ENCODE measurements at places on chromosomes 11 and 22.

DNA sequence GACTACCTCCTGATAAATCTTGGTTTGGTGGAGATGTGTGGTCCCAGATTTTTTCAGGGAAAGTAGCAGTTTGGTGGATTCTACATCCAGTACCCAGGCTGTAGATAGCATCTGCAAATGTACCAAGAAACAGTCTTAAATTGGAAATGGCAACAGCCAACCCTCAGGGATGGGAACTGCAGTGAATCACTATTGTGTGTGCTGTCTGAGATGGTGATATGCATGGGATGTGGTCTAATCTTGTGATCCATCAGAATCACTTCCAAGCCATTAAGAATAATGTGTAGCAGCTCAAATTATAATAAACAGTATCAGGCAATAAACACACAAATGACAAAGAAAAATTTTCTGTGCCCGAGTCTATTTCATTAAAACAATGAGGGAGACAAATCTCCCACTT, 3.4 kb downstream of the OLFML1 start:
- DNase-seq, result no peak

GRCh38 chr22:33081686-33082590, 23.8 kb upstream of the SYN3 start:
- DNase-seq, result no peak

GRCh38 chr11:80307676-80308075, 866.8 kb upstream of the TENM4 start:
- no peak for DNase-seq

DNA sequence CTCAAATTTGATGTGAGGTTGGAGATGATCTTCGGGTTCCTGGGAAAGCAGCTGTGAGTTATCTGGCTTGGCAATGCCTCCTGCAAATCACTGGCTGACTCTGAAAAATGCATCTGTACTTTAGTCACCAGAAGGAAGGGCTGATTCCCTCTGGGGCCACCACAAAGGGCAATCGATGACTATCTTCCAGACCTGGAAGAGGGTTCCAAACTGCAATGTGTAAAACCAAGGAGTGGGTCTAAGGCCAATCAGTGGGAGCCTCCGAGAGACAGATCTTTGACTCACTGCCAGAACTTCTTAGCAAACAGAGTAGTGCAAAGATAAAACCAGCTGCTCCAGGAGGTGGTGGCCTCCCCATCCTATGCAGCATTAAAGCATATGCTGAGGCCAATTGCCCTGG, 29.1 kb upstream of the PAK1 start:
- no peak for DNase-seq

DNA sequence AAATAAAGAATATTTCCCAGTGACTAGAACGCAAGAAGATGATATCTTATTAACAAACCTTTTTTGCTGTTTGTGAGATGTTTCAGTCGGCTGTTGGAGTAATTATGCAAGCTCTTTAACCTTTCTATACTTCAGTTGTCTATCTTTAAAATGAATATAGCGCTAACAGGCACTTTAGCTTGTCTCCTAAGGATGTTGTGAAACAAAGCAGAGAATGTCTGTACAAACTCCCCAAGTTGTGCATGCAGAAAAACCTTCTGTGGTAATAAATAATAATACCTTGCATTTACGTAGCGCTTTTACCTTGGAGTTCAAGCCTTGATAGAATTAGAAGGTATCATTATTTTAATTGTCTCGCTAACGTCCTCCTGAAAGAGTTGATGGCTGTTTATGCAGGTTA, 1.9 kb upstream of the KDM2A start:
- no peak for DNase-seq

GRCh38 chr11:33005175-33005574, 10.5 kb upstream of the DEPDC7 start:
- DNase-seq, result no peak

GRCh38 chr11:119888119-119888518, 159.1 kb upstream of the NECTIN1 start:
- no peak for DNase-seq

DNA sequence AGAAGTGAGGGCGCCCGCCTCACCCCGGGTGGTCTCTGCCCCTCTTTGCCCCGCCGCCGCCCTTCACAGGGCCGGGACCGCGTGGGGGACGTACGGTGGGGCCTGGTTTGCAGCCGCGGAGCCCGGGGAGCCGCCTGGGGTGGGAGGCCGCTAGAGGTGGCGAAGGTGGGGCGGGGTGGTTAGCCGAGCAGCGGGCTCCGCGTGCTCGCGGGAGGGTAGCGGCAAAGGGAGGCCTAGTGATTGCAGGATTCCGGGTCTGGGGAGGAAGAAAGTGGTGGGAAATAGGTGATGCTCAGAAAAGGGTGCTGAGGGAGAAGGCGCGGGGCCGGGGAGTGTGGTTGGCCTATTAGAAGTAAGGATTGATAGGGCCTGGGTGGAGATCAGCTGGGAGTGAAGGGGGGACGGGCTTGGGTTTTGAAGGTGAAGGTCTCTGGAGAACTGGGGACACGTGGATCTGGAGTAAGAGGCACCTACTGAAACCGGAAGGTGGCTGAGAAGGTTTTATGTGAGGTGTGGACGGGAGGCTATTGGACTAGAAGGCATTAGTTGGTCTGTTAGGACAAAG, 571 bp downstream of the FAR1 start:
- peak; percentile 56 for DNase-seq

GRCh38 chr11:94635072-94635471, 67.9 kb downstream of the PIWIL4 start:
- no peak for DNase-seq

DNA sequence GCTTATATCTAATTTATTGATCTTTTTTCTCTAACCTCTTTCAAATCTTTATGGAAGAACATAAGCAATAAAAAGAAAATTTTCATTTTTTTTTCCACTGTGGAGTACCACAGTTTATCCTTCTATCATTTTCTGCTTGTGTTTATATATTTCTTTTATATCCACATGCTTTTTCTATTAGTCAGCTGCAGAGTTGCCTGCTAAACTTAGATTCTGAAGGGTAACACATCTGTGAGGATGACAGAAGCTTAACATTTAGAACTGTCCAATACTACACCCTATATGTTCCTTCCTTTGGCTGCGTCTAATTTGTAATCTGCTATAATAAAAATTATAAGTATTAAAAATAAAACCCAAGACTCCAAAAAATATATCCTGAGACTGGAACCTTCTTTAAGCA, 20.8 kb downstream of the CCDC90B start:
- no peak for DNase-seq

DNA sequence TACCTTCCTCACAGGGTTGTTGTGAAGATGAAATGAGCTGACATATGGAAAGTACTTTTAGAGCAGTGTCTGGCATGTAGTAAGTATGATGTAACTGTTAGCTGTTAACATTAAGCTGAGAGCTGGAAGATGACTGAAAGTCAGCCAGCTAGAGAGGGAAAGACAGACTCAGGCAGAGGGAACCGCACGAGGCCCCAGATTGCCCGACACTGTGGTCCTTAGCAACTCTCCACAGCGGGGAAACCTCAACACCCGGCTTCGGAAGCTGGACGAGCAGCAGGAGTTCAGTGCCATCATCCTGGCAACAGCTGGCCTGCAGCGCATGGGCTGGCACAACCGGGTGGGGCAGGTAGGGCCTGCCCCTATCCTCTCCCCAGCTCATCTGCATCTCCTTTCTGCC, 6.5 kb downstream of the HMBS start:
- DNase-seq, result no peak

GRCh38 chr11:78790784-78791183, 216.1 kb upstream of the NARS2 start:
- no peak for DNase-seq

DNA sequence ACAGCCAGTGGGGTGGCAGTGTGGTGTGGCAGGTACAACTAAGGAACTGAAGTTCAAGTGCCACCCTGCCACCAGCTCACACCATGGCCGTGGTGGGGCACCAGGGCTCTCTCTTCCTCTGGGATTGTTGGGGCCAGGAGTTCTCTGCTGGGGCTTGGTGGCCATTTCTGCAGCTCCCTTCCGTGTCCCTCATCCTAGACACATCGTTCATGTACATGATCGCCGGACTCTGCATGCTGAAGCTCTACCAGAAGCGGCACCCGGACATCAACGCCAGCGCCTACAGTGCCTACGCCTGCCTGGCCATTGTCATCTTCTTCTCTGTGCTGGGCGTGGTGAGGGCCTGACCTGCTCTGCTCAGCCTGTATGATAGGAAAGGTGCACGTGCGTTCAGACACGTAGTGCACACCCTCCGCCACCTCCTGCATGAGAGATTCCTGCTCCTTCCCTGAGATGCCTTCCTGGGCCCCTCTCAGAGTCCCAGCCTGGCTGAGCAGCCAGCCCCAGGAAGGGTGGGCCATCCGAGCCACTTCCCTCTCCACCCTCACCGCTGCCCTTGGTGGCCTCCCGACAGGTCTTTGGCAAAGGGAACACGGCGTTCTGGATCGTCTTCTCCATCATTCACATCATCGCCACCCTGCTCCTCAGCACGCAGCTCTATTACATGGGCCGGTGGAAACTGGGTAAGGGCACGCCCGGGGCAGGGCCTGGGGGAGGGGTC, 7.3 kb upstream of the TAGLN start:
- no peak for DNase-seq

DNA sequence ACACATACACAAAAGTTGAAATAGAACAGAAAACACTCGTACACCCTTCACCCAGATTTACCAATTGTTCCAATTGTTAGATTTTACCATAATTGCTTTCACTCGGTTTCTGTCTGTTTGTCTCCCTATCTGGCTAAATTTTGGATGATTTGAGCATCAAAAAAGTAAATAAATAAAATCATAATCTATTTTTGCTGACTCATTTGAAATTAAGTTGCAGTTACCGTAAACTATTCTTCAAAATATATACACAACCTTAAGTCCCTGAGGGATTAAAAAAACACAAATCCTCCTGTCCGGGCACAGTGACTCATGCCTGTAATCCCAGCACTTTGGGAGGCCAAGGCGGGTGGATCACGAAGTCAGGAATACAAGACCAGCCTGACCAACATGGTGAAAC, 81.3 kb upstream of the SYT9 start:
- no peak for DNase-seq

GRCh38 chr11:75262961-75263852, 22.6 kb downstream of the TPBGL start:
- no peak for DNase-seq

- DNase-seq, result no peak
These were observed 18.4 kb downstream of the TNKS1BP1 start for GRCh38 chr11:57306161-57306876.

GRCh38 chr11:120510406-120511115, 987 bp upstream of the GRIK4 start:
- no peak for DNase-seq

DNA sequence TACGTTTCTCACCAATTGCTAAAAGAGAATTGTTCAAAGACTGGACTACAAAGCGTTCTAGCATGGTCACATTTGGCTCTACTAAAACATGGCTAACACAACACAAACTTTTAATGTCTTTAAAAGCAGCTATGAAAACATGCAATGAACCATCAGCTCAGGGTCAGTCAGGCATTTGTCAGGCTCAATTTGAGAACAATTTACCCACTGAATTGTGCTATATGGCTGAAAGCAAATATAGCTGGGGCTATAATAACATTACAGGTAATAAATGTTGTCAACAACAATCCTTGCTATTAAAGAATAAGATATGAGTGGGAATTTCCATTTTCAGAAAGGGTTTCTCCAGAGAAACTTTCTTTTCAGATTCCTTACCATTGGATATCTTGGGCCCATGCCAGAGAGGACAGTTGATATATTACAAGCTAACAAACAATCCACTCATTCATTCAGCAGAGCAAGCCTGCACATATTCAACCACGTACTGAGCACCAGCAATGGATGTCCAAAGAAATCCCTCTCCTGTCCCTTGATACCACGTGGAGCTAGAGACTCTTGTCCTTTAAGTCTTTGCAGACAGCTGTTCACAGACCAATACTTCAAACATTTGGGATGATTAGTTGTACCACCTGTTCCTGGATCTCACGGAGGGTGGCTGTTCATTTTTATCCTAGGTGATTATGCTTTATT, 82.5 kb upstream of the DDI1 start:
- no peak for DNase-seq

GRCh38 chr22:42389143-42389542, 43.1 kb downstream of the NFAM1 start:
- DNase-seq, result no peak

GRCh38 chr11:45475173-45475572, 189.0 kb upstream of the SYT13 start:
- no peak for DNase-seq

DNA sequence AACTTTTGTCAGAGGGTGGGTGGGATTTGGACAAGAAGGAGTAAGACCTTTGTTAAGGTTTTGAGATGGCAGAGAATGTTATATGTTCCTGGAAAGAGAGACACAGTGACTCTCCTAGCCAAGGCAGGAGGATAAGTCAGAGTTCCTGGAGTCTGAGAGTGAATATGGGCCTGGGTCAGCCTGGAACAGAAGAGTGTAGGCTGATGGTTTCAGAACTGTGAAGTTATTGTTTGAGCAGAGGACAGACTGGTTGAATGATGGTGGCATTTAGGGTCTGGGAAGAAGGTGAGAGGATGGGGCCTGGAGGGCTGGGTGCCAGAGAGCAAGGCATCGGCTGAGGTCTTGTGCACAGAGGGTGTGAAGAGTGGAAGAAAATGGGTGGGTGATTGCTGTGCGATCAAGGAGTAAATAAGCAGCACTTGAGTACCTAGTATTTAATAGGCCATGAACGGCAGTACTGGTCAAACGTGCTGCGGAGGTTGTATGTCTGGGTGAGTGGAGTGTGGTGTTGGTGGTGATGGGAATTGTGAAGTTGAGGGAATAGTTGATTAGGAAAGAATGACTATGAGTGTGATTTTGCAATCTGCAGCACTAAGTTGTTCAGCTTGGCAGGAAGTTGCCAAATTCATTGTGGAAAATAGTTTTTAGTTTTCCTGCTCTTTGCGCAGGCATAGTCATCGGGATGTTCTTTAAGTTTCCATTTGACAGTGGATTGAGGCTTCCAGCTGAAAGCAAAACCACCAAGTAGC, 1.8 kb downstream of the PANX1 start:
- no peak for DNase-seq

- no peak for DNase-seq
These were observed 70.6 kb downstream of the CTSC start for GRCh38 chr11:88266919-88267318.

- no peak for DNase-seq
These were observed 17.3 kb upstream of the RASD2 start for GRCh38 chr22:35523167-35523947.

GRCh38 chr11:123250892-123251656, 56.0 kb upstream of the CLMP start:
- no peak for DNase-seq

DNA sequence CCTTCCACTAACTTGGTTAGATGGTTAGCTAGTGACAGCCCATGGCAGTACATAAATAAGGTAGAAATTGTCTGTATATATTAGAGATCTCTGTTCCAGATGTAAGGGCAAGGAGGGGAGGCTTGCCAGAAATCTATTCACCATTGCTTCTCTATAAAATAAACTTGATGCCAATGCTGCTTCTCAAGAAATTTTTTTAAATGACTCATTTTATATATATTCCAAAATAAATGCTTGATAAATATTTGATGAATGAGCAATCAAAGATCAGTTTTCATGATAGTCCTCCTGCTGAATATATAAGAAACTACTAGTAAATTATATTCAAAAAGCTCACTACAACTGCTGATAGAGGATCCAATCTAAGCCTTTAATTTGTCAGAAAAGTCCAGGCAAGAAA, 710.6 kb upstream of the CCDC179 start:
- DNase-seq, result no peak

- no peak for DNase-seq
These were observed 263.9 kb downstream of the NXPE2 start for GRCh38 chr11:114942207-114942606.
